ENCODE measurements at places on chromosomes 5 and 9. TPM values are rescaled to one million over a fixed set of nuclear protein-coding genes. Genes with fewer than 3 reads are reported as not detected.

Gene ISL1
- not detected for total RNA-seq

Gene RCL1
- total RNA-seq: 13.6 TPM

Gene PCDHA12
- not detected for total RNA-seq

Gene CENPK
- 96.9 TPM for total RNA-seq

Gene GNA14
- not detected for total RNA-seq

Gene SLC27A4
- total RNA-seq: 16.8 TPM

Gene PDE8B
- total RNA-seq: 0.25 TPM

Gene LCN2
- not detected for total RNA-seq

Gene KIAA0825
- total RNA-seq: 2.7 TPM

Gene SMIM33
- 1.1 TPM for total RNA-seq

Gene ARSB
- 10.4 TPM for total RNA-seq

Gene ADAMTS13
- 3.0 TPM for total RNA-seq

Gene CDH6
- total RNA-seq: not detected

Gene ROPN1L
- total RNA-seq: 4.1 TPM

DNA sequence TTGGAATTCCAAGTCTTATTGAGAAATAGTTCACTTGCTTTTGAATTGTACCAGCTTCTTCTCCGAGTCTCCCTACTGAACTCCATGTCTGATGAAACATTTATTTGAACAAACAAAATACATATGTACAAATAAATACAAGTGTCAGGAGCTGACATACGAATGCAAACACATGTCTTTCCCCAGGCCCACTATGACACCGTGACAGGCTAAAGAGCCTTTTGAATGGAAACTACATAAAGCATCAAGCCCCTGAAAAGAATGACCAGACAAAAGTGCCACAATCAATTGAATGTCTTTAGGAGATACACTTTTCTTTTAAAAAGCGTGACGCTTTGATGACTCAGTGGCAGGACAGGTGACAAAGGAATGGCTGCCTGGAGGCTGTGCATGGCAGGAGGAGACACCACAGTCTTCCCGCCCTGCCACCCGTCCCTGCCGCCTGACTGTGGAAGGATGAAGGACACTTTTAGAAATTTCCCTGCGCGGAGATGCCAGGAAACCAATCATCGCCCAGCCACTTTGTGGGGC, 112.4 kb upstream of the BNC2 start:
- H3K27me3 ChIP-seq: no peaks in the 10 kb centered on the region
- no peaks in the 10 kb centered on the region for H3K4me1 ChIP-seq
- no peak overlapping the region for H3K27ac ChIP-seq
- H3K4me3 ChIP-seq: no peak overlapping the region
- no peaks in the 10 kb centered on the region for H3K36me3 ChIP-seq

DNA sequence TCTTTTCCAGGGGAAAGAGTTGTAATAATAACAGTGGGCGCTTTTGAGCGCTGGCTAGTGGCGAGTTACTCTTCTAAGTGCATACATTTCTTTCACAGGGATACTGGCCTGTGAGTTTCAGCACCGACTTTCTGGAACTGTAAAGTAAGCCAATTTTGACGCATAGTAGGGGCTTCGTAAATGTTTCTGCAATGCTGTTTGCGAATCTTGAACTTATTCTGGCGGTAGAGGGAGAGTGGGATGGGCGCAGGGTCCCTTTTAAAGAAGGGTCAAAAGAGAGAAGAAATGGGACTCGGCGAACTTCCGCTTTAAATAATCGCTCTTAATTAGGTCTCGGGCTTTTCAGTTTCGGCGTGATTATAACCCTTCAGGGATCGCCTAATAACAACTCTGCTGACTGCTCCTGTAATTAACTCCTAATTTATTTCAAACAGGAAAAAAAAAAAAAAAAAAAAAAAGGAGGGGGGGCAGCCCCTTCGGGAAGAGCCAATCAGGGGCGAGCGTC, 351 bp upstream of the MSX2 start:
- H3K36me3 ChIP-seq: no peaks in the 10 kb centered on the region
- no peak for DNase-seq
- H3K4me3 ChIP-seq: peak overlapping the region; percentile 66
- peak overlapping the region; percentile 60 for H3K27ac ChIP-seq

- no peaks in the 10 kb centered on the region for H3K4me1 ChIP-seq
- no peak overlapping the region for H3K4me3 ChIP-seq
- no peaks in the 10 kb centered on the region for H3K27me3 ChIP-seq
Observed at GRCh38 chr9:115877852-115878438, 275.6 kb upstream of the PAPPA start.

GRCh38 chr9:129610213-129610472, 10.8 kb downstream of the C9orf50 start:
- no peaks in the 10 kb centered on the region for H3K36me3 ChIP-seq

- H3K27me3 ChIP-seq: no peaks in the 10 kb centered on the region
- no peaks in the 10 kb centered on the region for H3K4me1 ChIP-seq
- DNase-seq: no peak
- no peak overlapping the region for H3K27ac ChIP-seq
Observed at GRCh38 chr5:12848709-12849108, 944.5 kb upstream of the CTNND2 start.

GRCh38 chr5:54645882-54646355, 128.4 kb downstream of the SNX18 start:
- H3K27ac ChIP-seq: peak overlapping the region; percentile 99
- peak overlapping the region; percentile 48 for H3K4me3 ChIP-seq
- no peak for DNase-seq
- peaks cover 14% of the 10 kb centered on the region for H3K36me3 ChIP-seq
- H3K27me3 ChIP-seq: no peaks in the 10 kb centered on the region
- H3K4me1 ChIP-seq: peaks cover 61% of the 10 kb centered on the region

DNA sequence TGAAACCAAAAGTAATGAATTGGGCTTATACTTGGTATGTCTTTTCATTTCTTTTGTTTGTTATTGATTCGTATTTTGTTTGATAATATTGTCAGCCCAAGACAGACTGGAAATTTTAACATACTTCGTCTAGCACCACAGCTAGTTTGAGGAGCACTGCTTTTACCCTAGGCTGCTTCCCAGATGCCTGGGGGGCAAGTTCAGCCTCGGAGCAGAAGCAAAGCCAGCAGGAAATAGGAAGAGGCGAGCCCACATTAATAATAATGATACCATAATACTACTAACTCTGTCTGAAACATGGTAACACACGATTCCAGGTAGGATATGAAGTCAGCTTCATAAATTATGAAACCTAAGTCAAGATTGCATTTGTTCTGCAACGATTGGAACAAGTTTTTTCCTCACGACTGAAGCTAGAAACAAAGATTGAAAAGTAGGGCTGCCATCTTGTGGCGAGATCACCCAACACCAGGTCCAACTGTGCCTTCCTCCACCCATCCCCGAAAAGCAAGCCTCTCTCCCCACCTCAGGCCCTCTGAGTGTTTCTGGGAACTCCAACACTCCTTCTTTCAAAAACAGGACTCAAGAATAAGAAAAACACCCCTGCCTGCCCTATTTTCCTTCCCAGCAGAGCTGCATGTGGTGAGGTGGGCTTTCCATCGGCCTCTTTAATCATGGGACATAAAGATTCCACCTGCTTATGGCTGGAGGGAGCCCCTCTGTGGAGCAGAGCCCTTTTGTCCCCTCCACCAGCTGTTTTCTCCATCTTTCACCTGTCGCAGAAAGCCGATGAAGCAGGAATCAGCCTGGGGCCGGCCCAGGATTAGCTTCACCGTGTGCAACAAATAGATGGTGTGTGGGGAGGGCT, 236.4 kb downstream of the CAAP1 start:
- no peak overlapping the region for H3K4me3 ChIP-seq
- no peak for DNase-seq
- no peaks in the 10 kb centered on the region for H3K4me1 ChIP-seq
- no peak overlapping the region for H3K27ac ChIP-seq
- no peaks in the 10 kb centered on the region for H3K27me3 ChIP-seq
- no peaks in the 10 kb centered on the region for H3K36me3 ChIP-seq

DNA sequence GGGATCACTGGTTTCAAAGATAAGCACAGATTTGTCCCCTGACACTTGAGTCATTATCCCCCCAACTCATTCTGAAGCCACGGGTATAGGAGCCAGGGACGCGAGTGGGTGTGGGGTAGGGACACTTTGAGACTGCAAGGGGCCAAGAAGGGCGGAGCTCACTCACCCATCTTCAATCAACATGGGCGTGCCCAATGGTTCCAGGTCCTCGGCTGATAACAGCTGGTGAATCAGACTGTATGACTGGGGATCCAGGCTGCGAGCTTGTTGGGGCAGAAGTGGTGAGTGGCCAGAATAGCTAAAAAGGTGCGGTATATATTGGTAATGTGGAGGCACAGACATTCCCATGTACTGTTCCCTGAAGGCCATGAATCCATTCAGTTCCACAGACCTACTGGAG, 30.7 kb upstream of the NR5A1 start:
- no peaks in the 10 kb centered on the region for H3K4me1 ChIP-seq
- peaks cover 7% of the 10 kb centered on the region for H3K27me3 ChIP-seq
- no peaks in the 10 kb centered on the region for H3K36me3 ChIP-seq

GRCh38 chr5:115054387-115054951, 115.2 kb downstream of the TRIM36 start:
- H3K36me3 ChIP-seq: no peaks in the 10 kb centered on the region
- no peak overlapping the region for H3K4me3 ChIP-seq
- H3K4me1 ChIP-seq: no peaks in the 10 kb centered on the region
- no peak overlapping the region for H3K27ac ChIP-seq
- H3K27me3 ChIP-seq: peaks cover 4% of the 10 kb centered on the region

DNA sequence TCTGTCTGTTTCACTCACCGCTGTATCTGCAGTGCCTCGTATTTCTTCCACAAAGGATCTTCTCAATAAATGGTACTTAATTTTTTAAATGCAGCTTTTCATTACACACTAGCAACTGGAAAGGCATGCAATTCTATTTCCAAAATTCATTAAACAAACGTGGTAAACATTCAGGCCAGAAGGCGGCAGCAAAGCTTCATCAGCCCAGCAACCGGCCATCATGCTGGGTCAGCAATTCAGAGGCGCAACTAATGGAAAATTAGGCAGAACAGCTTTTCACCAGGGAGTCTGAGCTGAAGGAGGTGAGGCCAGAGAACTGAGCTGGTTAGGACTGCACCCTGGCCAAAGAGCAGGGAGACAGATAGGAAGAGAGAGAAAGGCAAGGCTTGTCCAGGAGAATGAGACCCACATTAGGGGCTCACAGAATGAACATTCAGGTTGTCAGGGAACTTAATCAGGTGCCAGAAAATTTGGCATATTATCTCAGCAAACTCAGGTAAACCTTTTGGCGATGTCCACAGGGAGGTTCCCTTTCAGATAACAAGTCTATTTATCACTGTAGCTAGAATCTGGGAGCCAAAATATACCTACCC, 17.7 kb upstream of the RNF180 start:
- no peak overlapping the region for H3K27ac ChIP-seq
- H3K27me3 ChIP-seq: no peaks in the 10 kb centered on the region
- H3K4me1 ChIP-seq: no peaks in the 10 kb centered on the region
- no peak for DNase-seq

DNA sequence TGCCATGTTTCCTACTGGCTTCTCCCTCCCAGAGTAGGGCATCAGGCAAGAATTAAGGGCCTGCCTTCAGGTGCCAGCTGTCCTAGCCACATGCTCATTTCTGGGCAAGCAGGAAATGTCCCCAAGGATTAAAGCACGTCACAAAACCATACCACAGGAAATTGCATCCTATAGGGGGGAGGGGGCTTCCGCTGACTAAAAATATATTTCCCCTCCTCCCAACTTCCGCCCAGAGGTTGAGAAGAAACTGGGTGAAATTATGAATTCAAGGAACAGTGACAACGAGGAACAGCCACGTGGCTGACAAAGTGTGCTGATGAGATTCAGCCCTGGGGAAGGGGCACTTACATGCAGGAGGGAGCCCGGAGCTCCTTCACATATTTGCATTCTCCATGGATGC, 4.1 kb downstream of the HBEGF start:
- peaks cover 79% of the 10 kb centered on the region for H3K4me1 ChIP-seq
- DNase-seq: peak; percentile 69
- peaks cover 57% of the 10 kb centered on the region for H3K36me3 ChIP-seq
- H3K27me3 ChIP-seq: no peaks in the 10 kb centered on the region
- H3K27ac ChIP-seq: peak overlapping the region; percentile 98

DNA sequence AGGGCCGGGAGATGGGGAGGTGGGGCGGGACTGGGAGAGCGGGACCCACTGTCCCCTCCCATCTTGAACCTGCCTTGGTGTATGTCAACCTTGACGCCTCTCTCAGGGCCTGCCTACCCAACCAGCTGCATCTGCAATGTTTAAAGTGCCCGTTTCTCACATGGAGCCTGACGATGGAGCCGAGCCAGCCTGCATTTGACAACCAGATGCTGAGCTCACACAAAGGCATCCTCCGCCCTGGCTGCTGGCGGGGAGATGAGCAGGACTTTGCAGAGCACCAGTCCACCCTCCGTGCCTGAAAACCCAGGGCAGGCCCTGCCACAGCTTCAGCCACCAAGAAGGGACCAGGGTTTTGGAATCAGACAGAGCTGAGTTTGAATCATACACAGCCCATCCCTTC, 141.1 kb upstream of the SMIM23 start:
- H3K36me3 ChIP-seq: no peaks in the 10 kb centered on the region
- H3K4me1 ChIP-seq: no peaks in the 10 kb centered on the region
- H3K4me3 ChIP-seq: no peak overlapping the region
- no peak for DNase-seq
- no peak overlapping the region for H3K27ac ChIP-seq
- no peaks in the 10 kb centered on the region for H3K27me3 ChIP-seq

- H3K27ac ChIP-seq: no peak overlapping the region
- H3K4me1 ChIP-seq: no peaks in the 10 kb centered on the region
- no peak for DNase-seq
- no peak overlapping the region for H3K4me3 ChIP-seq
Observed at GRCh38 chr5:30698217-30698616, 495.3 kb upstream of the CDH6 start.

GRCh38 chr9:105168870-105169319, 75.6 kb upstream of the SLC44A1 start:
- DNase-seq: no peak
- H3K4me3 ChIP-seq: no peak overlapping the region
- H3K27ac ChIP-seq: no peak overlapping the region
- H3K4me1 ChIP-seq: no peaks in the 10 kb centered on the region
- no peaks in the 10 kb centered on the region for H3K36me3 ChIP-seq

- H3K36me3 ChIP-seq: peaks cover 3% of the 10 kb centered on the region
- peak overlapping the region; percentile 60 for H3K4me3 ChIP-seq
- H3K27me3 ChIP-seq: peaks cover 22% of the 10 kb centered on the region
- no peak overlapping the region for H3K27ac ChIP-seq
- DNase-seq: no peak
Observed at GRCh38 chr5:154647114-154647760, 107.9 kb upstream of the LARP1 start.

GRCh38 chr9:111712369-111712768, 51.0 kb downstream of the GNG10 start:
- DNase-seq: no peak
- no peaks in the 10 kb centered on the region for H3K27me3 ChIP-seq
- H3K27ac ChIP-seq: no peak overlapping the region
- H3K4me1 ChIP-seq: no peaks in the 10 kb centered on the region
- H3K4me3 ChIP-seq: no peak overlapping the region

All from activated CD4-positive, alpha-beta T cell treated with anti-CD3 and anti-CD28 coated beads, Interleukin-2, amount 10 ng/mL, durations not matched to agents 7 days and 5 days (primary cell).